ENCODE measurements at places on chromosomes 2 and 18.

DNA sequence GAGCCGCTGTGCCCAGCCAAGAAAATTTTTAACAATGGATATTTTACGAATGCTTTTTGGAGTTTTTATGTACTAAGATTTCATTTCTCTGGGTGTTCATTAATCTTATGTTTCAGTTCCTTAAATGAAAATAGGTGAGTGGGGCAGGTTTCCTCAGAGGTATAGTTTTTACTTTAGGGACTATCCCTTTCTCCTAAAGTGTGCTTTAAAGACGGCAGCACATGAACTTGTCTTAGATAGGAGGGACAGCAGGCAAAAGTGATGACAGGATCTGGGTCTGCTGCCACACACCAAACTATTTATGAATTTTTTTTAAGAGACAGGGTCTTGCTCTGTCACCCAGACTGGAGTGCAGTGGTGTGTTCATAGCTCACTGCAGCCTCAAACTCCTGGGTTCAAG, 8.0 kb upstream of the REL start:
- DNase-seq = no peak

DNA sequence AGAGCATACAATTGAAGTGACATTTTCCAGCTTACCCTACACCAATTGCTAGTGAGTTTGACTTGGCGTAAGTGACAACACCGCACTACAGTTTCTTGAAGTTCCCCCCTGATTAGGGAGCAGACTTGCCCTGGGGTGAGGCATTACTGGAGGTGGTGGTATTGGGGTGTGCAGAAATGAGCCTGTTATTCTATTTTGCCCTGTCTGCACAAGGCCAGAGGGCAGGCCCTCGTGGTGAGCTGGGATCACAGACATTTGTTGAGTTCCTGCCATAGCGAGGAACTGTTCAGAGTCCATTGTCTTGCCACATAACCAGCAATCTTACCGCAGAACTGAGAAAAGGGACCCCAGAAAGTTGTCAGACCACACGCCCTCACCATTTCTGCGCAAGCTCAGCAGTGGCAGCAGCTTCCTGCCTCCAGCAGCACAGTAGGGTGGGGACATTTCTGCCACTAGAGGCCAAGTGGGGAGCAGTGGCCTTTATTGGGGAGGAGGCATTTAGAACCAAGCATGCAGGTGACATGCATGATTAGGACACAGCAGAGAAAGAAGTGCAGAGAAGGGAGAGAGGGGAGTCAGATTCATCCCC, 103.6 kb upstream of the BCL2L11 start:
- no peak for DNase-seq

DNA sequence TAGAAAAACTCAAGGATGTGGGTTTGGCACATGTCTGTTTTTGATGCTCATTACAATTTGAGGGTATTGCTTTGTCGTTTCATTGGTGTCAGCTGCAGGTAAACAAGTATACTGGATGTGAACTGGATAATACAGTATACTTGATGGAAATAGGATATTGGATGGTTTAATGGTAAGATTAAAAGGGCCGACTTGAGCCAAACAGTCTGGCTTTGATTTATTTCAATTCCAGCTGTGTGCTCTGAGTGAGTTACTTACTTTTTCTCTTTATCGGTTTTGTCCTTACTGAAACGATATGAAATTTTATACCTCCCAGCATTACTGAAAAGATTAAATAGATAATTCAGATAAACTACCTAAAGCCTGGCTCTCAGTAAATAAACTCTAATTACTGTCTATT, 227.6 kb downstream of the ASXL3 start:
- DNase-seq = no peak

- no peak for DNase-seq
Measured at GRCh38 chr2:37180640-37181039, 7.8 kb downstream of the SULT6B1 start.

GRCh38 chr2:99957332-99958133, 184.9 kb downstream of the AFF3 start:
- DNase-seq = no peak

DNA sequence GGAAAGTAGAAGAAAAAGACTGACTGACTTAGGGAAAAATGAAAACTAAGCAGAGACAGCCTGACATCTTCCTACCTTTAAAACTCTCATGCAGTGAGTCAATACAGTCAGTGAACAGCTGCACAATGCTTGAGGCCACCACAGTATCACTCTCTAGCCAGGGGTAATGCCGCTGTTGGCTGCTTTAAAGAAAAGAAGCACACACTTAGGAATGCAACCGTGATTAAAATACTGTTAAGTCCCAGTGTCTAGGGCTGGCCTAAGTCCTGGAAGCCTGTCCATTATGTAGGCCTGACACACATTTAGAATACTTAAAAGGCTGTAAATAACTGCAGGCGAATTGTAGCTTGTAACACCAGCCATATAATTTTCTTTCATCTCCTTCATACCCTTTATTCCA, 50.7 kb downstream of the SIGLEC15 start:
- DNase-seq = no peak

GRCh38 chr18:36448384-36449290, 151.1 kb downstream of the FHOD3 start:
- no peak for DNase-seq

DNA sequence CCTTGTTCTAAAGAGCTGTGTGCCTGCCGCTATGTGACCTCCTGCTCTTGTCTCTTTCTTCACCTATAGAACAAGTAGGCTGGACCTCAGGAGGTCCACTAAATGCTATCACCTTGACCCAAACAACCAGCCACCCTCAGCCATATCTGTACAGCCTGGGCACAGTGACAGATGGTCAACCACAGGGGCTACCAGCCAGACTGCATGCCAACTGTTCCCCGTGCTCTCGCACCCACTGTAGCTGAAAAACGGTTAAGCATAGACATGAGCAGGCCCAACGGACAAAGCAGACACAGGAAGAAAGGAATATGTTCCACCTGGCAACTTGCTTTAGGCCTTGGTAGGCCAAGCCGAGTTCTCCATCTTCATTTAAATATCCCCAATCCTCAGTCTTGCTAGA, 43.2 kb upstream of the ACAA2 start:
- no peak for DNase-seq

- no peak for DNase-seq
Measured at GRCh38 chr2:222993920-222994650, 57.9 kb upstream of the KCNE4 start.

- DNase-seq = no peak
Measured at GRCh38 chr2:152523091-152523490, 188.1 kb downstream of the FMNL2 start.

GRCh38 chr18:68438983-68439382, 275.9 kb downstream of the TMX3 start:
- no peak for DNase-seq

DNA sequence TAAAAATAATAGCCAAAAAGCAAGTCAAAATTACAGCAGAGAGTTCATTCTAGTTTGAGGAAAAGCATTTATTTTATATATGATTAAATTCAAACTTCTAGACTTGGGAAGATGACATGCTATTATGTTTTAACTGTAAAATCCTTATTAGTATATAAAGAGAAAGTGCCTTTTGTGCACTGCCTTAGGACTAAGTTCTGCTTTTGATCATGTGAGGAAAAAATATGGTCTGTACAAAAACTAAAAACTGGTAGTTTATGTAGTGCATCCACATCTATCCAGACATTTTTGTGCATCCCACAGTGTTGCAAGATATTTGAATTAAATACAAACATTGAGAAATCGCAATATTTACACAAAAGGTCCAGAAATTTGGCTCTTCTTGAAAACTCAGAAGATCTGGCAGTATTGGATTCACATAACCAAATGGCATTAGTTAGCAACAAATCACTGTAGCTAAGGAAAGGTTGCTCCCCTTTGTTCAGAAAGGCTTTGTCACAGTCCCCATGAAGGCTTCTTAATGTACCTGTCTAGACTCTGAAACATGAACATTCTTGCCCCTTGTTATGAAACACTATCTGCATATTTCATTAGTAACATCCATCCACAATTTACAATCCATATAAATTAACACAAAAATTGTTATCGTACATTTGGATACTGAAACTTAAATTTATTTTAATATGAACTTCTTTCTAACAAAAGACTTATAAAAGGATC, 2.2 kb downstream of the MMADHC start:
- DNase-seq = no peak

DNA sequence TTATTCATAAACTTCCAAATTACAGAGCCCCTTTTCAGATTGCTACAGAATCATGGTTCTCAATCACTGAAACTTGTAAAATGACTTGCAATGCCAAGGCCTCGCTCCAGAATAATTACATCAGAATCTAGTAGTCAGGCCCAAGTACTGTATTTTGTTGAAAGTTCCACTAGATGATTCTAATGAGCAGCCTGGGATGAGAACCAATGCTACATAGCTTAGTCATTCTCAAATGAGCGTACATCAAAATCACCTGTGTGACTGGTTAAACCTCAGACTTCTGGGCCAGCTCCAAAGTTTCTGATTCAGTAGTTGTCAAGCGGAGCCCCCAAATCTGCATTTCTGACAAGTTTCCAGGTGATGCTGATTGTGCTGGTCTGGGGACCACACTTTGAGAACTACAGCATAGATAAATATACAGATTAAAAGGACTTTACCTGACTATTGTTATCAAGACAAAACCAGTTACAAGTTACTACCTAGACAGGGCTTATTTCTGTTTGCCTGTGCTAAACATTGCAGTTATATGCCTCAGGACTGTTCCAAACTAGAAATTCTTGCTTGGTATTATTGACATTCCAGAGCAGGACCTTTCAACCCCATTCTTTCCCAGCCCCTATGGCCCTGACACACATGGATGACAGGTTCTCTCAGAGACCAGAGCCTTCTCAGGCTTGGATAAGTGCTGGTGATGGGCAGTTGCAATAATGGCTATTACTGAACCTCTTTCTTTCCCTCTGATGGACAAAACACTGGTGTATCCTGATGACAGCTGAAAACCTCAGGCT, 83.1 kb downstream of the UPP2 start:
- DNase-seq = no peak

- DNase-seq = no peak
Measured at GRCh38 chr2:58702302-58702885, 461.3 kb upstream of the FANCL start.

GRCh38 chr2:208375491-208376068, 31.0 kb upstream of the PTH2R start:
- no peak for DNase-seq

GRCh38 chr2:111106706-111107105, 14.0 kb upstream of the BCL2L11 start:
- no peak for DNase-seq

GRCh38 chr2:122808286-122808969, 1053.0 kb downstream of the TSN start:
- no peak for DNase-seq

DNA sequence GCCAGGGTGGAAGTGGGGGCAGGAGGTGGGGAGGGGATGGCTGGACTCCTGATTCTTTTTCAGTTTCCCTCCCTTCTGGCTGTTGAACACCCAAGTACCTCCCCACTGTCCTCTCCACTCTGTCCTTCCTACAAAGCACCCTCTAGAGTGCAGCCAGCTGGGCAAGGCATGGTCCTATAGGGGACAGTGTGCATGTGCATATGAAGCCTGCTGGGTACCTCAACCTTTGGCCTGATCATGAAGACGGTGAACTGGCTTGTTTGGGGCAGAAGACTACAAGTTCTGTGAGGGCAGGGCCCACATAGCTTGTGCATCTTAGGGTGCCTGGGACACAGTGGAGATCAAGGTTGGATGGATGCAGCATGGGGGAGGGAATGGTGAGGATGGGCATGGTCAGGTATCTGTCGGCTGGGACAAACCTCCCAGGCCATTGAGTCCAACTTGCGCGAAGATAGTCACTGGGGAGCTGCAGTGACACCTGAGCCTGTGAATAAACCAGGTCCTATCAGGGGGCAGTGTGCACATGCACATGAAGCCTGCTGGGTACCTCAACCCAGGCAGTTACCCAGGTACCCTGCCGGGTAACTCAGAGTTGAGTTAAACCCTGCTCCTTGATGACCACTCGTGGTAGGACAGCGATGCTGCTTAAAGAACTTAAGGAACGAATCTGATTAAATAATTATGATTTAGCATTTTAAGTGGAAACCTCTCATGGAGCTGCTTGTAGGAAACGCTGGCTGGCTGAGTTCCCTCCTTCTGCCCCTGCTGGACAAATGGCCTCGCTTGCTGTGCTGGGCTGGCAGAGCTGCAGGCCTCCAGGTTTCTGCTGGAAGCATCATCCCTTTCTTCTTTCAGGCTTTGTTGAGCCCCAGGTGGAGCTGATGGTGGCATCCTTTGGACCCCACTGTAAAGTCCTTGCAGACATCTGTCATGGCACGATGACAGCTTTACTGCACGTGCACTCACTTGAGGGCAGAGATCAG, 84.0 kb downstream of the POLR1A start:
- DNase-seq = no peak

DNA sequence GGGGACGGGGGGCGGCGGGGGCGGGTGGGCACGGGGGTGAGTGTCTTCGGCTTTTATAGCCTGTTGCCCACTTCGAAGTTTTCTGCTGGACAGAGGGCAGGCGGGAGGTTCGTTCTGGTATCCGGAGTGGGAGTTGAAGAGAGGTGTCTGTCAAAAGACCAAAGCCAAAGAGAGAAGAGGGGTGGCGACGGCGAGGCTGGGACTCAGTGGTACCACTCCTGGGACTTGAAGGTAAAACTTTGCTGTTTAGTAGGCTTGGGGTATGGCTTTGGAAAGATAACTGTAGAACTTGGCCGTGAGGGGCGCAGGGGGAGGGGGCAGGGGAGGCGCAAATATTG, 215.8 kb upstream of the DTNA start:
- no peak for DNase-seq

DNA sequence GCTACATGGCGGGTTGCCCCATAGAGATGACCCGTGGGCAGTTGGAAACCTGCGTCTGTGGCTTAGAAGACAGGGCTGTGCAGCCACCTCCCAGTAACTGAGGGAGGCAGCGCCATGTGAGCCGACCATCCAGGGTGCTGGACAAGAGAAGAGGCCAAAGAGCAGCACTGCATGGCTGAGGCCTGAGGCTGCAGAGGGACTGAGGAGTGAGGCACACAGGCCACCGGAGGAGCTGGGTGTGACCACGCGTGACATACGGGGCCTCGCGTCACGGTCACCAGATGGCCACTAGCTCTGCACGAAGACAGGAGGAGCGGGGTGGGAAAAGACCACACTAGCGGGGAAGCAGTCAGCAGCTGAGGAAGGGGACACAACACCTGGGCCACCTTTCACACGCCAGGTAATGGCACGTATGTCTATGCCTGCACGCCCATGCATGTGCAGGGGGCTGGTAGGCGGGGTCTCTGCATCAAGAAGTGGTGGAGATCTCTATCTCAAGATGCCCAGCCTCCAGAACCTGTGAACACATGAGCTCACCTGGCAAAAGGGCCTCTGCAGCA, 61.4 kb downstream of the NDUFA10 start:
- DNase-seq = no peak

DNA sequence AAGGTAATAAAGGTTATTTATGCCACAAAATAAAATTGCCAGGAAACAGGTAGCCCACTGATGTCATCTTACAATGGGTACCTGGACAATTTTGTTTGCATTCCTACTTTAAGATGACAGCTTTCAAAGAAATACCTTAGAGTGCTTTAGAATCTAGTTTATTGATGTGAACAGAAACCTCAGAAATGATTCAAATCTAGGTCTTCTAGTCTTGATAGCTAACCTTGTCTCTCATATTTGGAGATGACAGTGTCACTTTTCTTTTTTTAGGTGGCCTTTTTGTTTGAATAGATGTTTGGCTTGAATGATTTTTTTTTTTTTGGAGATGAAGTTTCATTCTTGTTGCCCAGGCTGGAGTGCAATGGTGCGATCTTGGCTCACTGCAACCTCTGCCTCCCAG, 69.1 kb downstream of the PIK3C3 start:
- DNase-seq = no peak
